ENCODE measurements at places on chromosomes 5 and 9.

DNA sequence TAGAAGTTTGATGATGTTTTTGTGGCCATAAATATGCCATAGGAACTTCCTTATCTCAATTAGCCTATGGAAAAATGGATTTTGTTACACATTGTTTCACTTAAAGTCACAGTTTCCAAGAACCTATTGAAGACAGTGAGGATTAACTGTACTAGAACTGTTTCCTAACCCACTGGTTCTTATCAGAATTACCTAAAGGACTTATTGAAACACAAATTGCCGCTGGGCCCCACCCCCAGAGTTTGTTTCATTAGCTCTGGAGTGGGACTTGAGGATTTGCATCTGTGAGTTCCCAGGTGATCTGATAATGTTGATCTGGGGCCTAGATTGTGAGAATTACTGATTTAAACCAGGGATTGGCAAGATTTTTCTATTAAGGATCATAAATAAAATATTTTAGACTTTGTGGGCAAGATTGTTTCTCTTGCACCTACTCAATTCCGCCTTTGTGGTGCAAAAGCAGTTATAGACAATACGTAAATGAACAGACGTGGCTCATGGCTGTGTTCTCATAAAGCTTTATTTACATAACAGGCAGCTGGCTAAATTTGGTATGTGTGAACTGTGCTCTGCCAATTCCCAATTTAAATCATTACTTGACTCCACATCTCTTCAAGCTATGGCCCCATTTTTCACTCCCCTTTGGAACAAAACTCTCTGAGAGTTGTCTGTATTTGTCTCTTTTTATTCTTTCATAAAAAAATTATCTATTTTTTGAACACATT lies 9.3 kb downstream of the JAK2 start:
- DNase-seq: no peak

- no peak for DNase-seq
Observed at GRCh38 chr9:27701016-27701415, 127.7 kb upstream of the C9orf72 start.

- DNase-seq: no peak
Observed at GRCh38 chr9:127954831-127955293, 17.2 kb upstream of the DPM2 start.

DNA sequence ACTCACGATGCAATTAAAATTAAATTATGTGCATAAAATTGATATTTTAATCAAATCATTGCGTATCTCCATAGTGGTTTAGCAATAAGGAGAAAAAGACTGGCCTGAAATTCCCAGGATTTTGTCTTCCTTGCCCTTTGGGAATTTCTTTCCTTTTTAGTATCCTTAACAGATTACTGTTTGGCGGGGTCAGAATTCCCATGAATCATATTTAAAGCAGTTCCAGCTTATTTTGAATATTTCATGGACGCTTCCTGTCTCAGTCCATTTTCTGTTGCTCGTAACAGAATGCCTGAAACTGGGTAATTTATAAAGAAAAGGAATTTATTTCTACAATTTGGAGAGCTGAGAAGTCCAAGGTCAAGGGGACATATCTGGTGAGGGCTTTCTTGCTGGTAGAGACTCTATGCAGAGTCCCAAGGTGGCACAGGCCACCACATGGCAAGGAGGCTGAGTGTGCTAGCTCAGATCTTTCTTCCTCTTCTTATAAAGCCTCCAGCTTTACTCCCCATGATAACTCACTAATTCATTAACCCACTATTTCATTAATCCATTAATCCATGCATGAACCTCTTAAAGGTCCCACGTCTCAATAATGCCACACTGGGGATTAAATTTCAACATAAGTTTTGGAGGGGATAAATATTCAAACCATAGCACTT lies 37.8 kb downstream of the CDH6 start:
- DNase-seq: no peak

DNA sequence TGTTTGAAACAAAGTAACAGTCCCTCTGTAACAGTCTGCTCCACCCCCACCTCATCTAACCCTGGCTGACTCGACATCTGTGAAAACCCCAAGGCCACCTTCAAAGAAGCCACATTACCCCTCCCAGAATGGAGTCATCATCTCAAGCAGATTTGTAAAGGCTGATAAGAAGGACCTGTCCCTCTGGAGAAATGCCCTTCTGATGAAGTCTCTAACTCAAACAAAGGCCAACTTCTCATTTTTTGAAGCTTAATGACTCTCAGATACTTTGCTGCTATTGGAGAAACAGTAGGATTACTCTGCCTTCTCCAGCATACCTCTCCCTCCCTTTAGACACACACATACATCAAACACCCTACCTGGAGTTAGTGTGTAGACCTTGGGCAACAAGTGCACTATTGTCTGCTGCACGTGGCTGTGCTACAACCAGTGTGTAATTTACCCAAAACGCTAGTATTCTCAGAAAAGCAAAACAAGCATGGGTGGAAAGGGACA lies 5.3 kb upstream of the SUSD1 start:
- no peak for DNase-seq

- no peak for DNase-seq
Observed at GRCh38 chr9:69573651-69574050, 98.5 kb downstream of the APBA1 start.

GRCh38 chr5:144267961-144268513 lies 97.4 kb downstream of the KCTD16 start:
- DNase-seq: no peak

DNA sequence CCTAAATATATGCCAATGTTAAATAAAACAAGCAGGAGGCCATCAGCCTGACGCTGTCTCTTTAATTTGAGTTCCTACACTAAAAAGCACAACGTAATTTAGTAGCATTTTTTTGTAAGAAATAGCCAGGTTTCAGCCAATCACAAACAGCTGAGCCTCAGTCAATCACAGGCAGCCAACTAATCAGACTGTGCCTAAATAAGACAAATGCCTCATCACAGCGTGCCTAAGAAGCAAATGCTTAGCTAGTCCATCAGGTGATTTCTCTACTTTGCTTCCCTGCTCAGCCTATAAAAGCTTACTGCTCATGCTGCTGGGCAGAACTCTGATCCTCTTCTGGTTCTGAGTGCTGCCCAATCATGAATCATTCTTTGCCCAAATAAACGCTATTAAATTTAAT lies 38.3 kb upstream of the RORB start:
- no peak for DNase-seq

DNA sequence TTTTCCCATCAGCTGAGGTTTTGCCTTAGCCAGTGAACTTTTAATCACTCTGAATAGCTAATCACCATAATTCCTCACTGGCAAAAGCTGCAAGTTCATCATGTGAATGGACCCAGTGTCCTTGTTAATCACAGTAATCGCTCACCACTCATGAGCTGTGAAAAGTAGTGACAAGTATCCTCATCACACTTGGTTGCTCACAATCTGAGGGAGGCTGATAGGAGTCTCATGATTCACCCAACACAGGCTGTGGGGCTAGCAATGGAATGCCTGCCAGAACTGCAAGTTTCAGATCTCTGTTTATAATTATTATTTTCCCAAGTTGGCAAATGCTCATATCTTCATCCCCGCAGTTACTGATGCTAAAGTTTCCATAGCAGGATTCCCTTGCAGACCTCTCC lies 467.2 kb downstream of the KIF4B start:
- DNase-seq: no peak

DNA sequence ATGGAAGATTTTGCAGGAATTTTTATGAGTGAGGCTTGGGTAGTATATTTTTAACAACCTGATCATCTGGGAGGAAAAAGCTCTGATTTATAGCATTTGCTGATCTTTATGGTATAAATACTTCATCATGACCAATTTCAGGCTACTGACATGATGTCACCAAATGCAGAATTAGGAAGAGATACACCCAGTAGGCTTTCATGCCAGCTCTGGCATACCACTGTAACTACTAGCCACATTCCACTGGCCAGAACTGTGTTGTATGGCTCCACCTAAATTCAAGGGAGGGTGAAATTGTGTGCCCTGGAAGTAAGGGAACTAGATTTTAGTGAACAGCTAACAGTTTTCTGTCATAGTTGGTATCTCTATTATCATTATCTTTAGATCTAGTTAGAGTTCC lies 17.6 kb downstream of the AP3S1 start:
- no peak for DNase-seq

DNA sequence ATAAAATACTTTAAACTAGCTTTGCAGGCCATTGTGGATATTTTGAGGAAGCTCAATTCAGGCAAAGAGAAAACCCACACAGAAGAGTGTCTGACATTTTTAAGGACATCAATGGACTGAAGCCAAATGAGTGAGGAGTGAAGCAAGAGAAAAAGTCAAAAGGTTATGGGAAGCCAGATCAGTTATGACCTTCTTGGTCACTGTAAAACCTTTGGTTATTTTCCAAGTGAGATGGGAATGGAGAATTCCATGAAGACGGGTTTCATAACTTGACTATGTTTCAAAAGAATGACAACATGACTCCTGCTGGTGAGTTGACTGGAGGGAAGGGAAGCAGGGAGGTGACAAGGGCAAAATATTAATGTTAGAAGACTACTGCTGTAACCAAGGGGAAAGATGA lies 585.2 kb downstream of the EFNA5 start:
- no peak for DNase-seq

GRCh38 chr9:98742325-98743280 lies 33.9 kb upstream of the GABBR2 start:
- DNase-seq: no peak

- no peak for DNase-seq
Observed at GRCh38 chr5:626850-627249, 14.7 kb downstream of the CEP72 start.

DNA sequence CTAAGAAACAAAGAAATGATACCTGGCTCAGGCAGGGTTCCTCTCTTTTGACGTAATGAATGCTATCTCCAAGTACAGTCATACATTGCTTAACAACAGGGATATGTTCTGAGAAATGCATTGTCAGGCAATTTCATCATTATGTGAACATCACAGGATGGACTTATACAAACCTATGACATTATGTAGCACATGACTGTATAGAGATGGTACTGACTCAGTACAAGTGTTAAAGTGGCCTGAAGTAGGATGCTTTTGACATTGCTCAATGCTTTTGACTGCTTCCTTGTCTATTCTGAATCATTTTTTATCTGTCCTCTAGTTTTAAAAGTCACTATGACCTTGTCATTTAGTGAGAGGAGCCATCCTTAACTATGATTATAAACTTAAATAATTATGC lies 147.6 kb downstream of the NR2F1-AS1 start:
- no peak for DNase-seq

- no peak for DNase-seq
Observed at GRCh38 chr9:76932757-76933156, 26.8 kb upstream of the PRUNE2 start.

DNA sequence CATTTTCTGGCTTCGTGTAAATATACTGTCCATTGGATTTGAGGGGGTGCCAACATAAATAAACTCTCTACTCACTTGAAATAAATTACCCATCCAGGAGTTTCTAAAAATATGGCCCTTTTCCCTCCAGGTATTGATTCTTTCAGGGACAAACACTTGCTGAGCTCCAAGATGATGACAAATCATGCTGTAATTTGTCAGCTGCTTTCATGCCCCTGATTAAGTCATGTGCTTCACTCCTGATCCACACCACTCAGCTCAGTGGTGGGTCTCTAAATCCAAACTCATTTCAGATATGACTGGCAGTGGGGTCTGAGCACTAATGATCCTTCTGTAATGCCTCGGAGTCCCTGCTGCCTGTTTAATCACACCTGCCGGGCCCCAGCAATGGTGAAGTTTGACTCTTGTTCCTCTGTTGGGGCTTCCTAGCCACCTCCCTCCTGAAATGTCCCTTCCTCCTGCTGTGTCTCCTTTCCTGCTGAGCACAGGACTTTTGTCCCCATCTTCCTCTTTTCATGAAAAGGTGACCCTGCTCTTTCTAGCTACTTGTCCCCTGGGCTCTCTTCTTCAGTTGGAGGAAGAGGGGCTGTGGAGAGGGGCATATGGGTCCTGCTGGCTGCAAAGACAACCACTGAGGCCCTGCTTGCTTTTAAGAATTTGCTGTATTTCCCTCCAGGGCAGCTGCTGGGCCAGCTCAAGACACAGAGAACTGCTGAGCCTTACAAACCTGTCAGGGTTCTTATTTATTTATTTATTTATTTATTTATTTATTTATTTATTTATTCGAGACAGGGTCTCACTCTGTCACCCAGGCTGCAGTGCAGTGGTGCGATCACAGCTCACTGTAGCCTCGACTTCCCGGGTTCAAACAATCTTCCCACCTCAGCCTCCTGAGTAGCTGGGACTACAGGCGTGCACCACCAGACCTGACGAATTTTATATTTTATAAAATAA lies 200.0 kb downstream of the ATP10B start:
- DNase-seq: no peak

DNA sequence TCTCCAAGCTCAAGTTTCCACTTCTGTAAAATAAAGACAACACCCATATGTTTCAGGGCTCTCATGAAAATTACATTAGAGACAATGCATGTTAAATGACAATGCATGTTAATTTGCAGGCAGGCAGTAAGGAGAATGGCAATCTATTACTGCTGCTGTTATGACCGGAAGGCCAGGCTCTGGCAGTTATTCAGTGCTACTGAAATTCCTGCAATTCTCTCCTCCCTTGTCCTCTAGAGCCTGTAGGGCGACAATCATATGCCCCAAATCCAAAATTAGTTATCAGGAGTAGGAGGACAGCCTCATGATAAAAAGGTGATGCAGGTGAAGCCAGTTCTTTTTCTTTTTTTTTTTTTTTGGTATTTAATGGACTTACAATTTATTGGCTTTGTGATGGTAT lies 42.2 kb upstream of the CAST start:
- DNase-seq: no peak

DNA sequence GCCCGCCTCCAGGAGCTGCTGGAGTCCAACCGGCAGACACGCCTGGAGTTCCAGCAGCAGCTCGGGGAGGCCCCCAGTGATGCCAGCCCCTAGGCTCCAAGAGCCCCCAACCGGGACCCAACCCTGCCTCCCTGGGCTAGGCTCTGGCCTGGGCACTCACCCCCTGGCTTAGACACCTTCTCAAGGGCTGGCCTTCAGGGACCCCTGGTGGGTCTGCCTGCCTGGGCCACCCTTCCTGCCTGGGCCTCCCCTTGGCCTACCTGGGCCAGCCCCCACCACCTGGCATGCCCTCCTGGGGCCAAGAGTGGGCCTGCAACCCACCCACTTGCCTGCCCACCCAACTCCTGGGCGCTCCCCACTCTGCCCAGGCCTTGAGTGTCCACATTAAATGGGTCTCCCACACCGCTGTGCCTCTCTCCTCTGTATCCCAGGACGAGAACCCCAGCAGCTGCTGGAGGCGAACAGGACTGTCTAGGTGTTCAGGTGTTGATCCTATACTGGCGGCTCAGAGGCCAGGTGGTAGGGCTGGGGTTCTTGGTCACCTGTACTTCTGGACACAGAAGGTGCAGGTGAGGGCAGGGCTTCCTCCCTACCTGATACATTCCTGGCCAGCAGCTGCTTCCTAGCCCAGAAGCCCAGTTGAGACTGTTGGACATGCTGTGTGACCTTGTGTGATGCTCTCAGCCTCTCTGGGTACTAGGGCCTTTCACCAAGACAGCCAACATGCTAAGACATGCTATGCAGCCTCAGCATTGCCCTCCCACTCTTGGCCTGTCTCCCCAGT lies 3.6 kb downstream of the BBLN start:
- no peak for DNase-seq

All from NCI-H510A (cell line).